Type B pancreatic cell (in vitro differentiated cells): ENCODE measurements at places on chromosomes 16 and 17. TPM values are rescaled to one million over a fixed set of nuclear protein-coding genes. Genes with fewer than 3 reads are reported as not detected.

DNA sequence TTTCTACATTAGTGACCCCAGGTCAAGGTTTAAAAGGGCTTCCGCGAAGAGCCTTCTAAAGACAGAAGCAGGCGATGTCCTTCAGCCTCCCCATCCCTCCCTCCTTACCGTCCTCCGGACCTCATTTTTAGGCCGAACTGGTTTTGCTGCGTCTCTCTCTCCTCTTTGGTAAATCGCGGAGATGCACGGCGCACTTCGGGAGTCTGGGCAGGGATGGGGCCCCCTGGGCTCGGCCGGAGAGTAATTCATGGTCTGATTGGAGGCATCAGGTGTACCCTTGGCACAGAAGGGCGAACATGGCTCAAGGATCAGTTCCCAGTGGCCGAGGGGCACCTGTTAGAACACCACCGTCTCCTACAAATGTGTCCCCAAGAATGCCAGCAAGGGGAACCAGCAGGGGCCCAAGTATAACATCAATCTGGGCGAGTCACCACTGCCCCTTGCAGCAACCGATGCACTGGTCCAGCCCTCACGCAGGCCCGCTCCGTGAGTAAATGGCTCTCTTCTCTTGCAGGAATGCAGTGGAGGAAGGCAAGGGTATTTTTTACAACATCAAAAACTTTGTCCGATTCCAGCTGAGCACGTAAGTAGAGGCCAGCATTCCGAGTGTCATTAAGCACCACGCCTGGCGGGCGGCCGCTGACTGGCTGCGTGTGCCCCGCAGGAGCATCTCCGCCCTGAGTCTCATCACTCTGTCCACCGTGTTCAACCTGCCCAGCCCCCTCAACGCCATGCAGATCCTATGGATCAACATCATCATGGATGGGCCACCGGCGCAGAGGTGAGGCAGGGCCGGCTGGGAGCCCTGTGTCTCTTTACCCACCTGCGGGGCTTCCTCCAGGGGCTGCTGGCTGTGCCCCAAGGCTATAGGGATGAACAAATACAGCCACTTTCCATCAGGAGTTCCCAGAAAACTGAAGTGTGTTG, 45.6 kb downstream of the MEAK7 start:
- peak; percentile 59 for DNase-seq
- no peak overlapping the region for H3K4me3 ChIP-seq
- H3K4me1 ChIP-seq: peaks cover 9% of the 10 kb centered on the region

DNA sequence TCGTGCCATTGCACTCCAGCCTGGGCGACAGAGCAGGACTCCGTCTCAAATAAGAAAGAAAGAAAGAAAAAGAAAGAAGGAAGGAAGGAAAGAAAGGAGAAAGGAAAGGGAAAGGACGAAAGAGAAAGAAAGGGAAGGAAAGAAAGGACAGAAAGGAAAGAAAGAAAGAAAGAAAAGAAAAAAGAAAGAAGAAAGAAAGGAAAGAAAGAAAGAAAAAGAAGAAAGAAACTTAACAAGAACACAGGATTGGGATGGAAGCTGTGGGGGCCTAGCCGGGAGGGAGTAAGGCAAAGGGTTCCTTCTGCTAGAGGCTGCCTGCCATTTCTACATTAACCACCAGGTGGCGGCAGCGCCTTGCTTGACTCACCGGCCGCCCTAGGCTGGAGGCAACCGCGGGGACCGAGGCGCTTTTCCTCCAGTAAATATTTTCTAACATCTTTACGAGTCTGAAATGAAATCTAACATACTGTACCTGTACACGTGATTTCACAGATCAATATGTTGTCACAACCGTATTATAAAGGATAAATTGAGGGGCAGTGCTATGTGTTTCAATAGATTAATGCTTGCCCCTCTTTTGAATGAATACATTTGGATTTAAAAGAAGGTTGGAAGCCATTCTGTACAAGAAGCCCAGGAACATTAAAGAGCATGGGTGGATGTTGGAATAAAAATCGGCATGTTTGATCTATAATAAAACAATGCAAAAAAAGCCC, 6.1 kb downstream of the GJD3 start:
- H3K36me3 ChIP-seq: no peaks in the 10 kb centered on the region
- peaks cover 25% of the 10 kb centered on the region for H3K4me1 ChIP-seq
- DNase-seq: peak; percentile 94

FBXO39 gene
- 0.26 TPM in 1 of 2 replicates, not detected in the other for total RNA-seq

DNA sequence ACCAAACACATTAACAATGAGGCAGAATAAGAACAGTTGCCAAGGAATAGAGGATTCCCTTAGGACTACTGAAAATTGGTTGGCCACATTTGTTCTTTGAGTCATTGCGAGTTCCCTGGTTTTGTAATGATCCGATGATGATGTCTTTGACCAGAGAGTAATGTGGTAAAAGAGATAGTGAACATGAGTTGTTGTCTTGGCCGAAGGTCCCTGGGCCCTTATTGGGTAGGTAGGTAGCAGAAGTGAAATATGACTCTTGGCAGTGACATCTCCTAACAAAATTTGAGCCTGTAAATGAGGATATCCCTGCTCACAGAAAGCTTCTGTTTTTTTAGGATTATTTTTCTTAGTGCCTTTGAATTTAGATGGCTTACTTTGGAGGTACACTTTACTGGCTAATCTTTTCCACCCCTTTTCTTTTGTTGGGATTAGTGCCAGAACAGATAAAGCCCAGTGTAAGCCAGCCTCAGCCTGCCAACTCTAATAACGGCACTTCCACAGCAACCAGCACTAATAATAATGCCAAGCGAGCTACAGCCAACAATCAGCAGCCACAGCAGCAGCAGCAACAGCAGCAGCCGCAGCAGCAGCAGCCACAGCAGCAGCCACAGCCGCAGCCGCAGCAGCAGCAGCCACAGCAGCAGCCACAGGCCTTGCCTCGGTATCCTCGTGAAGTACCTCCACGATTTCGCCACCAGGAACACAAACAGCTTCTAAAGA, 47.2 kb downstream of the TNRC6A start:
- no peak overlapping the region for H3K27ac ChIP-seq
- H3K4me1 ChIP-seq: no peaks in the 10 kb centered on the region
- H3K4me3 ChIP-seq: no peak overlapping the region
- peaks cover 35% of the 10 kb centered on the region for H3K36me3 ChIP-seq
- DNase-seq: no peak

- no peaks in the 10 kb centered on the region for H3K27me3 ChIP-seq
- no peak for DNase-seq
- peaks cover 51% of the 10 kb centered on the region for H3K4me1 ChIP-seq
- H3K27ac ChIP-seq: no peak overlapping the region
- no peak overlapping the region for H3K4me3 ChIP-seq
These were observed 29.9 kb downstream of the YPEL2 start for GRCh38 chr17:59361386-59361785.

GRCh38 chr16:77789085-77790008, 983 bp downstream of the VAT1L start:
- peak overlapping the region; percentile 81 for H3K4me3 ChIP-seq
- peaks cover 77% of the 10 kb centered on the region for H3K27me3 ChIP-seq
- DNase-seq: no peak
- no peak overlapping the region for H3K27ac ChIP-seq

ARHGDIA gene
- 250 and 264 TPM in 2 replicates for total RNA-seq

GRCh38 chr16:66959704-66960161, 1.3 kb upstream of the CES3 start:
- DNase-seq: no peak
- no peaks in the 10 kb centered on the region for H3K4me1 ChIP-seq
- no peak overlapping the region for H3K4me3 ChIP-seq
- peaks cover 30% of the 10 kb centered on the region for H3K27me3 ChIP-seq
- H3K36me3 ChIP-seq: no peaks in the 10 kb centered on the region
- no peak overlapping the region for H3K27ac ChIP-seq

GRCh38 chr17:73835605-73836004, 191.4 kb upstream of the SDK2 start:
- H3K27ac ChIP-seq: peak overlapping the region; percentile 20
- no peak for DNase-seq
- peaks cover 43% of the 10 kb centered on the region for H3K27me3 ChIP-seq

DNA sequence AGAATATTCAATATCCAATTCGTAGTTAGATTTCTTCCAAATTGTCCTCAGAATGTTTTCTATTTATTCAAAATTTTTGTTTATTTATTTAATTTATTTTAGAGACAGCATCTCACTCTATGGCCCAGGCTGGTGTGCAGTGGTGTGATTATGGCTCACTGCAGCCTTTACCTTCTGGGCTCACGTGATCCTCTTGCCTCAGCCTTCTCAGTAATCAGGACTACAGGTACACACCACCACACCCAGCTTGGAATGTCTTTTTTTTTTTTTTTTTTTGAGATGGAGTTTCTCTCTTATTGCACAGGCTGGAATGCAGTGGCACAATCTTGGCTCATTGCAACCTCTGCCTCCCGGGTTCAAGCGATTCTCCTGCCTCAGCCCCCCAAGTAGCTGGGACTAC, 3.5 kb upstream of the DRG2 start:
- H3K4me3 ChIP-seq: no peak overlapping the region
- H3K27ac ChIP-seq: no peak overlapping the region
- no peak for DNase-seq
- no peaks in the 10 kb centered on the region for H3K27me3 ChIP-seq

- H3K27ac ChIP-seq: no peak overlapping the region
- no peaks in the 10 kb centered on the region for H3K4me1 ChIP-seq
- H3K36me3 ChIP-seq: no peaks in the 10 kb centered on the region
- peaks cover 25% of the 10 kb centered on the region for H3K27me3 ChIP-seq
- no peak for DNase-seq
- no peak overlapping the region for H3K4me3 ChIP-seq
These were observed 67.6 kb downstream of the TMEM114 start for GRCh38 chr16:8522757-8523156.

GRCh38 chr17:74089869-74090464, 113.5 kb upstream of the RPL38 start:
- no peak for DNase-seq
- peaks cover 8% of the 10 kb centered on the region for H3K27me3 ChIP-seq
- no peak overlapping the region for H3K27ac ChIP-seq
- H3K4me3 ChIP-seq: no peak overlapping the region
- H3K36me3 ChIP-seq: no peaks in the 10 kb centered on the region

GRCh38 chr17:72121164-72122009, 567 bp downstream of the SOX9 start:
- DNase-seq: peak; percentile 80
- H3K36me3 ChIP-seq: peaks cover 15% of the 10 kb centered on the region
- H3K4me3 ChIP-seq: peak overlapping the region; percentile 96
- peaks cover 57% of the 10 kb centered on the region for H3K27me3 ChIP-seq
- H3K27ac ChIP-seq: peak overlapping the region; percentile 92

CCDC200 gene
- not detected in 2 replicates for total RNA-seq

DNA sequence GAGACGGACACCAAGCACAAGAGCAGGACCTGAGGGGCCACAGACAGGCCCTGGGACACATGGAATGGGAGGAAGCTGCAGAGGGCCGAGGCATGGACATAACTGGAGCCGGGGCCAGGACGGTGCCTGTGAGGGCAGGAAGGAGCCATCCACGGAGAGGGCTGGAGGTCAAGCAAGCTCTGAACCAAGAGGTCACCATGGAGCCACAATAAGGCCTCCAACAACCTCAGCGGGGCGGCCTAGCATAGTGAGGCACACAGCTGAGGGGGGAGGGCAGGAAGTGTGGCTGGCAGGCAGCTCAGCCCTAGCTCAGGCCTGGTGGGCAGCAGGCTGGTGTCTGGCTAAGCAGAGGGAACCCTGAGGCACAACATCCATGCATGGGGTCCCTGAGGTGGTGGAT, 4.4 kb downstream of the MCRIP1 start:
- peaks cover 29% of the 10 kb centered on the region for H3K4me1 ChIP-seq
- no peak overlapping the region for H3K4me3 ChIP-seq
- H3K27ac ChIP-seq: peak overlapping the region; percentile 93
- no peaks in the 10 kb centered on the region for H3K27me3 ChIP-seq

GRCh38 chr17:83196366-83196765, 117.0 kb downstream of the METRNL start:
- H3K27me3 ChIP-seq: no peaks in the 10 kb centered on the region
- H3K27ac ChIP-seq: no peak overlapping the region
- no peak overlapping the region for H3K4me3 ChIP-seq
- H3K4me1 ChIP-seq: peaks cover 6% of the 10 kb centered on the region
- H3K36me3 ChIP-seq: no peaks in the 10 kb centered on the region

CPHXL2 gene
- not detected in 2 replicates for total RNA-seq

- no peak for DNase-seq
- peaks cover 9% of the 10 kb centered on the region for H3K27me3 ChIP-seq
- no peaks in the 10 kb centered on the region for H3K36me3 ChIP-seq
- no peak overlapping the region for H3K27ac ChIP-seq
- H3K4me3 ChIP-seq: no peak overlapping the region
These were observed 506.8 kb downstream of the TMEM114 start for GRCh38 chr16:8083560-8083959.

DNA sequence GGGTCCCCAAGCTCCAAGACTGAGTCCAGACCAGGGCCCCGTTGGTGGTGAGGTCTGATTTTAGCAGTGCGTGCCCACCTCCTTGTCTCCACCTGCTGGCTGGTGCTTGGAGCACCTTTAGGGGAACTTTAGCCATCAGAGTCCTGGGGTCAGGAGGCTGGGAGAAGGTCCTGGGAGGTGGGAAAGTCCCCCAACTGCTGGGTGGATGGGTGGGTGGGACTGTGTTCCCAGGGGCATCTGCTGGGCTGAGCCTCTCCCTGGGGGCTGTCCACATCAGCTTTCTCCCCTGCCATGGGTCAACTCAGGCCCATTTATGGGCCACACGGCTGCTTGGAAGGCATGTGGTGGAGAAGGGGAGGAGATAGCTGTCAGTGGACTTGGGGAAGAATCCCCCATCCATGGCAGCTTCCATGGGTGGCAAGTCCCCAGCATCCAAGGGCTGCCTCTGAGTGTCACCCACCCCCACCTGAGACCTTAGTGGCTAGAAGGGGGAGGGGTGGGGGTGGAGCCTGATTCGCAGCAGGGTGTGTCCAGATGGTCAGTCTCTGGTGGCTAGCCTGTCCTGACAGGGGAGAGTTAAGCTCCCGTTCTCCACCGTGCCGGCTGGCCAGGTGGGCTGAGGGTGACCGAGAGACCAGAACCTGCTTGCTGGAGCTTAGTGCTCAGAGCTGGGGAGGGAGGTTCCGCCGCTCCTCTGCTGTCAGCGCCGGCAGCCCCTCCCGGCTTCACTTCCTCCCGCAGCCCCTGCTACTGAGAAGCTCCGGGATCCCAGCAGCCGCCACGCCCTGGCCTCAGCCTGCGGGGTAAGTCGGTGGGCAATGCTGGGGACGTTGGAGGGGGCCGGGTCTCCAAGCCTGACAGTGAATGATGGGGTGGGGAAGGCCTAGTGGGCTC, at the start of gene TRPV2:
Gene TRPV2, plus strand, starts transcription at position 541 of the 894 bp plus-strand sequence. CDS start 2,098 bp downstream, outside the sequence.
- no peak within 1 kb of the TSS for H3K4me3 ChIP-seq
- no peak within 1 kb of the TSS for H3K27ac ChIP-seq
- H3K27me3 ChIP-seq: peaks cover 3% of the 10 kb centered on the region
- no peak for DNase-seq

- H3K36me3 ChIP-seq: no peaks in the 10 kb centered on the region
- H3K27ac ChIP-seq: no peak overlapping the region
- H3K27me3 ChIP-seq: peaks cover 35% of the 10 kb centered on the region
- DNase-seq: no peak
- no peak overlapping the region for H3K4me3 ChIP-seq
These were observed 151.4 kb downstream of the BANP start for GRCh38 chr16:88102597-88102996.

DNA sequence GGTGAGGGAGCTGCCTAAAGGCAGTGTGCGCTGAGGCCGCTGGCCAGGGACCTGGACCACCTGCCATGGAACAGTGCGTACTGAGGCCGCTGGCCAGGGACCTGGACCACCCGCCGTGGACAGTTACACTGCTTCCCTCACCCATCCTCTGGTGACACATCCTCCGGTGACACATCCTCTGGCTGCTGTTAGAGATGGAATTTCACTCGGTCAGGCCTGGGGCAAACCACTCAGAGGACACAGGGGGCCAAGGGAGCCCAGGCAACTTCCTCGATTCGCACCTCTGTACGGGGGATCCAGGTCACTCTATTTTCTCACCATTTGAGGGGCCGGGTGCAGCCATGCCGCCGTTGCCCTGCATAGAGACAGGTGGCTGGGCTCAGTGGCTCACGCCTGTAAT, 32.4 kb upstream of the RPTOR start:
- DNase-seq: no peak
- peaks cover 9% of the 10 kb centered on the region for H3K27me3 ChIP-seq
- peaks cover 3% of the 10 kb centered on the region for H3K4me1 ChIP-seq
- no peaks in the 10 kb centered on the region for H3K36me3 ChIP-seq
- H3K27ac ChIP-seq: no peak overlapping the region
